NCI-H510A (cell line): ENCODE measurements at places on chromosomes 1 and 21.
A peak's percentile ranks its signal among the peaks of the same experiment; 100 is the strongest.

DNA sequence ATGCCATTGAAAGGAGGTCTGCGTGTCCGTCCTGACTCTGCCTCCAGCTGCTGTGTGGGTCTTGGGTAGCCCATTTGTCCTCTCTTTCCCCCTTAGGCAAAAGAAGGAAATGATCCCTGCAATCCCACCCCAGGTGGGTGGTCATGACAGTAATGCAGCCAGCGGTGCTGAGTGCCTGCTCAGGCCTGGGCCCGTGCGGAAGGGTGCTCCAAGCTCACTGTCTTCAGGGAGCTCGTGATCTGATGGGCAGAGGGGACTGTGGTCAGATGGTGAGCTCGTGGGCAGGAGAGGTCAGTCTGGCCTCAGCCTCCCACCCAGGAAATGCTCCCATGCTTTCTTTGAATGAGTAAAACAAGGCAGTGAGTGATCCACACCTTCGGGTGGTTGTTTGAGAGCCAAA, 35.3 kb upstream of the TTC4 start:
- no peak for DNase-seq

DNA sequence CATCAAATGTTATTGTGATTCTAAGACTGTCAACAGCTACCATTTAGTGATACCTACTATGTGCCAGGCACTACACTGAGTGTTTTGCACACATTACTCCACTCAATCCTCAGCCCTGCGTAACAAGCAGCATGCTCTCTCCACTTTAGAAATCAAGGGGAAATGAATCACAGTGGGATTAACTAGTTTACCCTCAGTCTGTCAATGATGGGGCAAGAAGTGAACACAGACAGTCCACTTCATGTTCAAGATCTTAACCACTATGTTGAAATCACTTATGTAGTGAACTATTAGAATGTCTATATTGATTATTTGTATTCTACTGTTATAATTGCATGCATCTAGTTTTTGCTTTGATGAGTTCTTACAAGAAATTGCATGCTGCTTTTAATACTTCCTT, 165.3 kb downstream of the LTN1 start:
- no peak for DNase-seq

GRCh38 chr1:61647142-61647541, 77.8 kb downstream of the TM2D1 start:
- no peak for DNase-seq

DNA sequence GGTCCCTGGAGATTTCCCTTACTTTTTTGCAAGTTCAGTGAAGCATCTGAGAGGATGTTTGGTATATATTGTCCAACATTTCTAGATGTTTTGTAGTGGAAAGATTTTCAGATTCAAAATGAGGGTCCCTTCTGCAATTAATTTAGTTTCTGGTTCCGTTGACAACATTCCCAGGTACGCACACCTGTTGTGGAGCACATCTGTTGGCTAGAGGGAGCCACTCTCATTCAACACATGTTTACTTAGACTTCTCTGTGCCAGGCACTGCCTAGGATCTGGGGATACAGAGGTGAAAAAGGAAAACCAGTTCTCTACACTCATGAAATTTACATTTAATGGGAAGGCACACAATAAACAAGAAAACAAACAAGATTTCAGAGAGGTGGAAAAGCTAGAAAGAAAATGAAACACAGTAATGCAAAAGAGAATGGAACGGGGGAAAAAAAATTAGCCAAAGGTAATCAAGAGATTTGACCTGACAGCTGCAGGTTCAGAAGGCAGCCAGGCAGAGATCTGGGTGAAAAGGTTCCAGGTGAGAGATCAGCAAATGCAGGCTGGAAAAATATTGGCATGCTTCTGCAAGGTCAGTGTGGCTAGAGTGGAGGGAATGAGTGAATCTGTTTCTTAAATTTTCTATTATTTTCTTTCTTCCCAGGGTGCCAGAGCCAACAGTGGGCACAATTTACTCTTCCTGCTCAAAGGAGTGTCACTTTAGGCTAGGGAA, 48.4 kb upstream of the KAZN start:
- peak; percentile 29 for DNase-seq

GRCh38 chr1:226738995-226739695, at the start of gene ITPKB:
Gene ITPKB, minus strand, starts transcription at chr1:226739282. Its CDS starts 1,824 bp downstream, at chr1:226737458.
- no peak for DNase-seq

GRCh38 chr1:230752407-230752806, 5.2 kb downstream of the CAPN9 start:
- peak; percentile 96 for DNase-seq

GRCh38 chr1:10621906-10622305, 147.2 kb downstream of the PEX14 start:
- no peak for DNase-seq

- no peak for DNase-seq
Observed at GRCh38 chr1:108119500-108119899, 80.6 kb downstream of the SLC25A24 start.

GRCh38 chr1:151511636-151512215, 539 bp downstream of the CGN start:
- no peak for DNase-seq

GRCh38 chr1:3651930-3652547, at the start of gene TP73:
Gene TP73, plus strand, starts transcription at chr1:3652516. Its CDS starts 29,850 bp downstream, at chr1:3682366.
- DNase-seq = no peak

DNA sequence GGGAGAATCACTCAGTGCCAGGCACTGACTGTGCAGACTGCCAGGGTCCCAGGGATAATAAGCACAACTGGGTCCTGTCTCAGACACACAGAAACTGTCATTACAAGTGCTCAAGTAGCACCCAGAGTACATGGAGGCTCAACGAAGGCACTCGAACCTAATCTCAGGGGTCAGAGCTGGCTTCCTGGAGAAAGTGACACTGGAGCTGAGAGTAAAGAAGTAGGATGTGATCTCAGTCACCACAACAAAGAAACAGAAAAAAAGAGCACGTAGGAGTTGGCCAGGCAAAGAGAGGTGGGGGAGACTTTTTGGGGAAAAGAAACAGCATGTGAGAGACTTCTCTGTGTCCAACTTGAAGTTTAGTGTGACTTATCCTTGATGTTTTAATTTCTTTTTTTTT, 1.3 kb downstream of the CATSPER4 start:
- DNase-seq = no peak

DNA sequence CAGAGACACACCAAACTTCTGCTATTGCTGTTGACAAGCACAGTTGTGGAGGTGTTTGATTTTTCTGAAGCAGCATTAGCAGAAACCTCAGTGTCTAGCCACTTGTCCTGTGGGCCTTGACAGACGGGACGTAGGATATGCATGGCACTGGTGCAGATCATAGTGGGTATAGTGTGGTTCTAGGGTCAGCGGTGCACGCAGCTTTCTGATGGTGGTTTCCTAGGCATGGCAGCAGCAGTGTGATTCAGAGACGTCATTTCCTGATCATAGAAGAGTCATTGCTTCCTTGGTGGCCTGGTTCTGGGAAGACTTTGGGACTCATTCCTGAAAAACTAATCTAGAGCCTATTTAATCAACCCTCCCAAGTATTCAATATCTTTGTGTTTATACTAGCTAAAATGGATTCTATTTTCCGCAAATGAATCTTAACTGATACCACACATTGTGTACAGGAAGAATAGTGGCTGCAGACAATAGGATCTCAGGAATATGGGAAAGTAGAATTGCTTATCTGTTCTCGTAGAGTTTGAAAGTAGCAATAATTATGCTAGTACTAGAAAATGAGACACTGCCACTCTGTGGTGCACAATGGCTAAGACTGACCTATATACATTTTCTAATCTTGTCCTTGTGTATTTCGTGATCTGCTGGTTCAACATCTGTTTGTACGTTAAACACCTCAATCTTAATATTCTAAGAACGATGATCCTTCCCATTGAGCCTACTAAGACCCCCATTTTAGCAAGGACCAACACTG, 2.8 kb upstream of the USP1 start:
- no peak for DNase-seq

- DNase-seq = no peak
Observed at GRCh38 chr1:221435504-221435904, 306.4 kb downstream of the DUSP10 start.

DNA sequence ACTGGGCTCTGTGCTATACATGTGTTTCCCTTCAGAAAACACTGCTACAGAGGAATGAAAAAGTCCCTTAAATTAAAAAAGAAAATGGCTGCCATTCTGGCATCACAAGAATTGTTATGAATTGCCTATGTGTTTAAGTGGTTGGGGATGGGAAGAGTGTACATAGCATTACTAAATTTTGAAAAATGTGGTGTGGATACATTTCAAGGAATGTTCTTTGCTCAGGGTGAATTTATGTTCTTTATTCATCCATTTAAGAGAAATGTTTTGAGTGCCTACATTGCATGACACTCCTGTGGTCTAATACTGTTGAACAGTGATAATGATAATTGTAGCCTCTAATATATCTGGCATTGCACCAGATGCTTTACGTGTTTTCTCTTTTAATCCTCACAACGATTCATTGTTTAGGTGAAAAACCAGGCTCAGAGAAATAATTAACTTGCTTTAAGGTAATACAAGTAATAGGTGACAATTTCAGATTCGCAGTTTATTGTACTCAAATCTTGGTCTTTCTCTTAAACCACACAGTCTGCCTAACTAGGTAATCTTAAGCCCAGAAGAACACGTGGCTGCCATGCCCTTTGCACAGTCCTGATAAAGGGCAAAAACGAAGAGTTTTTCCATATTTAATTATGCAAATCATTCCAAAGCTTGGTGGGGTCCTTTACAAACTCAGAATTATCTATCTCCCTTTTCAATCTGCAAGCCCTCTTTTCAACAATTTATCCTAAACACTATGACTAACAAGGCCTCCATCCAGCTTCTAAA, 31.5 kb downstream of the DPT start:
- DNase-seq = no peak

DNA sequence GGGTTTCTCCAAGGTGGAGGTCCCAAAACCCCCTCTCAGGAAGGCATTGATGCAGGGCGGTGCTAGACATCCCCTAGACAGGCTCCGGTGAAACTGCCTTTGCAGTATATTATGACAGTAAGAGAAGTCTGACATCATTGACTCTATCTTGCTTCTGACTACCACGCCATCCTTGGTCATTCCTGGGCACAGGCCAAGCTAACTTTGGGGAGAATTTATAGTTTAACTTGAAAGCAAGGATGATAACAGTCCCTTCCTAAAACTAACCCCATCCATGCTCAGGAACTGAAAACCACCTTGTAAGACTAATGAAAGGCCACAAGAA, 30.3 kb downstream of the RSPH1 start:
- DNase-seq = no peak

DNA sequence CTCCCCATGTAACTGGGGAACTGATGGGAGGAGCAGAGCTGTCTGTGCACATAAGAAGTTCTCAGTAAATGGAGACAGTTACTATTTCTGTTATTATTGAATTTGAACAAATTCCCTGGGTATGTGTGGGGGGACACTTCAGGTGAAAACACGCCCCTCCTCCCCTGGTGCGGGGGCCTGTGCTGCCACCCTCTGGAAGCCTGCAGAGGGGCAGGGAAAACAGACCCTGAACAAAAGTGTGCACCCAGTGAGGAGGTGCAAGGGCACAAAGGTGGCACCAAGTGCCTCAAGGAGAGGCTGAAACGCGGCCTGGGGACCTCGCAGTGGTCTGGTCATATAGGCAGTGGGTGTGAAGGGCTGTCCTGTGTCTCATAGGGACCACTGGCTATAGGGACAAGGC, 18.2 kb upstream of the NADK start:
- no peak for DNase-seq

- no peak for DNase-seq
Observed at GRCh38 chr1:229760478-229760996, 134.5 kb downstream of the URB2 start.
